Inflammatory macrophage (primary cell): ENCODE measurements at places on chromosomes 3 and 15.

GRCh38 chr3:190645932-190646460 is 132.1 kb downstream of the IL1RAP start:
- no peak for DNase-seq

DNA sequence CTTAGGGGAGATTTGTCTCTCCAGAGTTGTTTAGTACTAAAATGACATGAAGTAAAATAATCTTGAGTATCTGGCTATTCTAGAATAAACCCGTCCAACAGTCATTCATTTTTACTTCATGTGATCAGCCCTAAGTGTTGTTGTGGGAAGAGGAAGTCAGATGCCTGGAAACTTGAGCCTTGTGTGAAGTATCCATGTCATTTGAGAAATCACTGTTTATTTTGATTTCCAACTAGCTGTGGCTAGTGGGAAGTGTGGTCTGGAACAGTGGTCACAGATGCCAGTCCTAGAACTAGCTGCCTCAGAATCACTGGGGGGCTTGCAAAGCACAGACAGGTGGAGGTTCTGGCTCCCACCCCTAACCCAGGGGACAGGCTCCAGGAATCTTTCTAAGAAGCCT is 77.7 kb upstream of the LIMD1 start:
- DNase-seq: peak; percentile 11

GRCh38 chr3:159082519-159082918 is 280.7 kb downstream of the MFSD1 start:
- DNase-seq: no peak

- no peak for DNase-seq
These were observed 40.8 kb downstream of the CLSTN2 start for GRCh38 chr3:139975594-139976365.

GRCh38 chr3:53651927-53652326 is 157.5 kb downstream of the CACNA1D start:
- DNase-seq: no peak

GRCh38 chr3:54970895-54971294 is 43.0 kb upstream of the LRTM1 start:
- no peak for DNase-seq

DNA sequence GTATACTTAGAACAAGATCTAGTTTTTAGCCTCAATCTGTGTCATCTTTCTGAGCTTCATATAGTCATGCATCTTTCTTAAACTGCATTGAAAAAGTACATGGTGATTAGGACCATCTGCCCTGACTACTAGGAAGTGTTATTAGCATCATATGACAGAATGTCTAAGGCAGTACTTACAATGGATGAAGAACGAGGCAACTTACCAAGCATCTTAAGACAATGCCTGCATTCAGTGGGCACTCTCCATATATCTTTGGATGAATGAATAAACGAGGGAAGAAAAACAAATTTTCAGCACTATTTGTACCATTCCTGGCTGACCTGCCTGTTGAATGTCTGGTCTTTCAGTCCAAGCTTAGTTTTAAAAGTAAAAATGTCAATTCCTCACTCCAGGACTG is 185.4 kb upstream of the EPHA3 start:
- DNase-seq: no peak

DNA sequence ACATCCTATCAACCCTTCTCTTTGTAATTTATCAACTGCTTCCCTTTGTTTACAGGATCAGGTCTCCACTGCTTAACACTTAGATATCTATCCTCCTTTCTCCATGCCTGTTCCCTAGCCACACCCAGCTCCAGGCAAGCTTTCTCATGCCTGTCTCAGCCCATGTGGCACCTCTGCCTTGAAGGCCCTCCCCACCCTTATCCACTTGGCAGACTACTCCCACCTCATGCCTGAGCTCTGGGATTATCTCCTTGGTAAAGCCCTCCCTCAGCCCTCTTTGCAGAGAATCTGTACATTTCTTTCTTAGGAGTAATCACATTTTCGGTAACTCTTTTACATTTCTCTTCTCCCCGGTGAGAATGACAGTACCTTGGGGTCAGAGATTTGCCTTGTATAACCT is 96.0 kb downstream of the ATP1B3 start:
- DNase-seq: no peak
